ELF-1 (cell line): ENCODE measurements at places on chromosomes 13 and 19.
A peak's percentile ranks its signal among the peaks of the same experiment; 100 is the strongest.

DNA sequence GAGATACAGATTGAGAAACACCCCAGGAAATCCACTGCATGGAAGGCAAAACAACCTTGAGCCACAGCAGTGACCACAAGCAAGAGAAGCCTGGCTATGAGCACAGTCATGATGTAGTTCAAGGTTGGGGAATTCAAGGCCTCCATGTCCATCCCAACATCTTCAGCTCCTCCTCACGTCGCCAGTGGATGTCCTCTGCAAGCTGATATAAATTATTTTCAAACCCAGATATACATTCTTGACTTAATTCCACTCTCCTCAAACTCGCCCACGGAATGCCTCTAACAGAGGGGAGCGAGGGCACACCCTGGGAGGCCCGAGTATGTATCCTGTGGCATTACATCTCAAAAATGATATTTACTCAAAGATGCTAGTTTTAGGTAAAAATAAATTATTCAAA is 105.5 kb downstream of the SHISA2 start:
- DNase-seq = no peak

- DNase-seq = no peak
Observed at GRCh38 chr19:47209319-47210179, 21.4 kb downstream of the BBC3 start.

DNA sequence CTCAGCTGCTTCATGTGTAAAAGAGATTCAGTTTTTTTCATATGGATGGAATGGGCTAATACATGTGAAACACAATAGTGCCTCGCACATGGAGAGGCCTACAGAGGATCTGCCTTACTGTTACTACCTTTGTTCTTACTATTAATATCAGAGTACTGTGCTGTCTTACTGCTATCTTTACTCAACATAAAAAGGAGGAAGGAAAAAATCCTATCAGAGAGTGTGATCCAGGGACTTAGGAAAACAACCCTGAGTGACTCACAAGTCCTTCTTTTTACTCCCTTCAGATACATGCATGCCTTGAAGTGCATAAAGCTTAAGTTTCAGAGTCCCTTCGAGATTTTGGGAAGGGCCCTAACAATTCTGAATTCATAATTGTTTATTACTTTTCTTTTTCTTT is 136.8 kb downstream of the TBC1D4 start:
- no peak for DNase-seq

DNA sequence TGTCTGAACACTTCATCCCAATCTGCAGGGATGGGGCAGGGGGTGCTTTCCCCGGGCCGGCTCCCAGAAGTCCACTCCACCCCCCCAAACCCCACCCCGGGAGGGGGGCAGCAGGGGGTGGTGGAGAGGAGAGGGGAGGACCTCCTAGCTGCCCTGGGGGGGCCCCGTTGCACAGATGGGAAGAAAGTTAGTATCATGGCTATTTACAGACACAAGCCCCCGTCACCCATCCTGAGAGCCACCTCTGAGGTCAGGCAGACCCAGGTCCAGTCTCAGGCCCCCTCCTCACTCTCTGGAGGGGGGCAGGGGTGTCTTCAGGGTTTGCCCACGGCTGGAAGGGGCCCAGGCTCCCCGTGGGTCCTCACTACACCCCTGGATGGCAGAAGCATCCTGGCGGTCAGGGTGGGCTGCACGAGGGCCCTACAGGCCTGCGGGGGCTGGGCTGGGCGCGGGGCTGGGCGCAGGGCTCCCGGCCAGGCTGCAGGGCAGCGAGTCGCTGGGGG is 5.8 kb upstream of the REXO1 start:
- no peak for DNase-seq

GRCh38 chr13:75256922-75257321 is 225.0 kb downstream of the TBC1D4 start:
- DNase-seq = no peak

GRCh38 chr19:45508861-45509691 is 1.8 kb downstream of the VASP start:
- peak; percentile 60 for DNase-seq

GRCh38 chr13:40671956-40672764 is 5.7 kb upstream of the FOXO1 start:
- DNase-seq = no peak

DNA sequence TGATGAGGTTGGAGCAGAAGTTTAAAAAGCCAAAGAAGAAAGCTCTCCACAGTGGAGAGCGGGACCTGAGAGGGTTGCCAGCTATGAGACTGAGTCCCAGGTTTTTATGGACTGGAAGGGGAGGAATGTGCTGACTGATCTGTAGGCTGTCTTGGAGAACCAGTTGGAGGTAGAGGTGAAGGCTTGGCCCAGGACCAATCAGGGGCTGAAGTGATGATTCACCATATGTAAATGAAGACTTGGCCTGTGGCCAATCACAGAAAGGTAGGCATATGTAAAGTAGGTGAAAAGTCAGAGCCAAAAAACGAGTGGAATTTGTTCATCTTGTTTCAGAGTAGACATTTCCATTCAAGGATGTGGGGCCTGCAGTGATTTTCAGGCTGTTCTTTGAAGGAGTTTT is 17.5 kb upstream of the KBTBD6 start:
- DNase-seq = no peak

DNA sequence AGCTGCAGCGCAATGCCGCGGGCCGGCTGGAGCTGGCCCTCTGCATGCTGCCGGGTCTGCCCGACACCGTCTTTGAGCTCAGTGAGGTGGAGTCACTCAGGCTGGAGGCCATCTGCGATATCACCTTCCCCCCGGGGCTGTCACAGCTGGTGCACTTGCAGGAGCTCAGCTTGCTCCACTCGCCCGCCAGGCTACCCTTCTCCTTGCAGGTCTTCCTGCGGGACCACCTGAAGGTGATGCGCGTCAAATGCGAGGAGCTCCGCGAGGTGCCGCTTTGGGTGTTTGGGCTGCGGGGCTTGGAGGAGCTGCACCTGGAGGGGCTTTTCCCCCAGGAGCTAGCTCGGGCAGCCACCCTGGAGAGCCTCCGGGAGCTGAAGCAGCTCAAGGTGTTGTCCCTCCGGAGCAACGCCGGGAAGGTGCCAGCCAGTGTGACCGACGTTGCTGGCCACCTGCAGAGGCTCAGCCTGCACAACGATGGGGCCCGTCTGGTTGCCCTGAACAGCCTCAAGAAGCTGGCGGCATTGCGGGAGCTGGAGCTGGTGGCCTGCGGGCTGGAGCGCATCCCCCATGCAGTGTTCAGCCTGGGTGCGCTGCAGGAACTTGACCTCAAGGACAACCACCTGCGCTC is 3.8 kb upstream of the MAP2K7 start:
- DNase-seq = no peak

- peak; percentile 20 for DNase-seq
Observed at GRCh38 chr13:35621989-35622388, 145.5 kb upstream of the MAB21L1 start.

GRCh38 chr19:508204-509150 is 1.2 kb downstream of the TPGS1 start:
- DNase-seq = no peak

DNA sequence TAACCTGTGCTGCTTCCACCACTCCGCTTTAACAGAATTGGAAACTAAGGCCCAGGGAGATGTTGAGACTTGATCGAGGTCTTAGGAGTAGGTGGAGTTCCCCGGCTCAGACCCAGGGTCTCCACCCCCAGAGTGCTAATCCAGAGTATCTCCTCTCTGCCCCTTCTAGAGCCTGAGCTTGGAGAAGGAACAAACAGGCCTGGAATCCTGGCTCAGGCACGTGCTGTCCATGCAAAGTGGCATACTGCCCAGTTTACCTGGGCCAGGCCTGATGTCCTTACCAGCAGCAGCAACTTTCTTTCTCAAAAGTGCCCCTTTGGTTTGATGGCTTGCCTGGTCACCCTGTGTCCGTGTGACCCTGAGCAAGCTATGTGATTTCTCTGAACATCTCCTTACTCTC is 3.7 kb downstream of the SYNGR4 start:
- DNase-seq = no peak

GRCh38 chr13:108213946-108214345 is 1.4 kb downstream of the LIG4 start:
- DNase-seq = no peak

GRCh38 chr13:100611678-100612492 is 23.3 kb upstream of the GGACT start:
- no peak for DNase-seq

DNA sequence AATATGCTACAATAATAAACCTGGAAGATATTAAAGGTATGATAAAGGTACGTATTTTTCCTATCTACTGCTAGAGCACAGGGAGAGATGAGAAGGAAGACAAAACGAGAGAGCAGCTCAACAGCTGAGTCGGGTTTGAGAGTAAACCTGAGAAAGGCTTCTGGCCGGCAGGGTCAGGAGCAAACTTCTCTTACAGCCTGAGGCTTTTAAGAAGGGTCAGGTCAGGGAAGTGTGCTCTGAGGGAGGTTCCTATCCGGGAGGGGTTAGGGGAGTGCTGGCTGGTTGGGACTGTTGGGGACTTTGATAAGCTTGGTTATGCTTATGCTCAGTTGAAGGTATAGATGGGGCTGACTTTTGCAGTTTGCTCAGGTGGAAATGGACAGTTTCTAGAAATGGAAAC is 77.7 kb upstream of the PRR20A start:
- peak; percentile 25 for DNase-seq

DNA sequence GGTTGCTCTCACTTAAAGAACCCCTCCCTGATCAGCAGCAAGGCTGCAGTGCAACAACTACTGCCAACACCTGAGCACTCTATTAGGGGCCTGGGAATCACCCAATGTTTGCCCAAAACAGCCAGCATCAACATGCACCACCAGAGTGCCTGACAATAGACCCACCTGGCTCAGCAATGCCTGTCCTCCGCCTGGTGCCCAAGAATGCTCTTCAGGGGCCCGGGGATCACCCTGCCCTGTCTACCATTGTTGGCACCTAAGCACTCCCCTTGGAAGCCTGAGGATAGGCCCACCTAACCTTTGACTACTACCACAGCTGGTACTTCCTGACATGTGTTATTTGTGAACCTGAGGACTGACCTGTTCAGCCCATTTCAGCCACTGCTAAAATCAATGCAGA is 1363.1 kb upstream of the PRR20A start:
- no peak for DNase-seq

DNA sequence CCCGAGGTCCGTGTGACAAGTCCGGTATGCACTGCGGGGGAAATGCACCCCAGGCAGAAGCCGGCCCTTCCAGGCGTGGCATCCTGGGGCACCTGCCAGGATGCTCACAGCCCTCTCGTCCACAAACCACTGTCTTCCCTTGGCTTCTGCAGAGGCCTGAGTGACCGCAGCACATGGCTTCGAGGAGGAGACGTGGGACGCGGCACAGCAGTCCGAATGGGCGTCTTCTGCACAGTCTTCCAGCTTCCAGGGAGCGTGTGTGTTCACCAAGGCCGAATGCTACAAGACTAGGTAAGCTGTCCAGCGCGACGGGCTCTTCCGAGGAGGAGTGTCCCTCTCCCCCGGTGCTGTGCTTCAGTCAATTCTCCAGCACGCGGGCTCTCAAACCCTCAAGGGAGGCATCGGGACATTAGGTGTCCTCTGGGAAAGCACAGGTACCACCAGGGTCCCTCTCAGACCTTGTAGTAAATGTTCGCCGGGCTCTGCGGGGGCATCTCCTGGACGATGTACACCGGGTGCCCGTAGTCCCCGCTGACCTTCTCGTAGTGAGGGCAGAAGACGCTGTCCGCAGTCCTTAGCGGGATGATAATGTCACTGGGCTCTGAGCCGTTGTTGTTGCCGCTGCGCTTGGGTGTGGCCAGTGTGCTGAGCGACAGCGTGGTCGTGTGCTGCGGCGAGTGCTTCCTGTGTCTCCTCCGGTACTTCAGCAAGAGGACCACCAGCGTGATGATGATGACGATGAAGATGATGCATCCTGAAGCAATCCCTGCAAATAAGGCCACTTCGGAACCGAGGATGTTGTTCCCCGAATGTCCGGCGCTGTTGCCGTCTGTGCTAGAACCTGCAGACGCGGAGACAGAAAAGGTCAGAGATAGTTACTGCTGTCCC is 42.6 kb downstream of the EFNB2 start:
- DNase-seq = no peak

DNA sequence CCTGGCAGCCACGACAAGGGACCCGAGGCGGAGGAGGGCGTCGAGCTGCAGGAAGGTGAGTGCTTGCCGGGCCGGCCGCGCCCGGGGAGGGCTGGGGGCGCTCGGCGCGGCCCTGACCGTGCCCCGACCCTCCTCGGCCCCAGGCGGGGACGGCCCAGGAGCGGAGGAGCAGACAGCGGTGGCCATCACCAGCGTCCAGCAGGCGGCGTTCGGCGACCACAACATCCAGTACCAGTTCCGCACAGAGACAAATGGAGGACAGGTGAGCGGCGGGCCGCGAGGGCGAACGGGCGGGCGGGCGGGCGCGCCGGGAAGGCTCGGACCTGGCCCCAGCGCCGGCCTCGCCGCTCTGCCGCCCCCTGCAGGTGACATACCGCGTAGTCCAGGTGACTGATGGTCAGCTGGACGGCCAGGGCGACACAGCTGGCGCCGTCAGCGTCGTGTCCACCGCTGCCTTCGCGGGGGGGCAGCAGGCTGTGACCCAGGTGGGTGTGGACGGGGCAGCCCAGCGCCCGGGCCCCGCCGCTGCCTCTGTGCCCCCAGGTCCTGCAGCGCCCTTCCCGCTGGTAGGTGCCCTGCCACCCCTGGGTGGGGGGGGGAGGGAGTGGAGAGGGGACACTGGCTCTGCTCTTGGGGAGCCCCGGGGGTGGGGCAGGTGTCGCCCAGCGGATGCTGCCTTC is 816 bp downstream of the USF2 start:
- peak; percentile 94 for DNase-seq

DNA sequence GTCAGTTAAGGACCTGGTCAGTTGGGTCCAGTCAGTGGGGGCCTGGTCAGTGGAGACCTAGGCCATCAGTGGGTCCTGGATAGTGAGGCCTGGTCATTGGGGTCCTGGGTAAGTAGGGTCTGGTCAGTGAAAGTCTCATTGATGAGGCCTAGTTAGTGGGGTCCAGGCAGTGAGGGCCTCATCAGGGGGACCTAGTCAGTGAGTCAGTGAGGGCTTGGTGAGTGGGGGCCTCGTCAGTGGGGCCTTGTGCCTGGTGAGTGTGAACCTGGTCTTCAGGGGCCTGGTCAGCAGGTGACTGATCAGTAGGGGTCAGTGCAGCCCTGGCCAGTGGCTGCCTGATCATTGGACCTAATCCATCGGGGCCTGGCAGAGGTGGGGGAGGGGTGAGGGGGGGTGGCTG is 42.6 kb upstream of the TPM4 start:
- no peak for DNase-seq

- no peak for DNase-seq
Observed at GRCh38 chr13:46675016-46675415, 121.9 kb downstream of the ESD start.

GRCh38 chr19:19071897-19072296 is 8.1 kb downstream of the SLC25A42 start:
- DNase-seq = no peak

- no peak for DNase-seq
Observed at GRCh38 chr19:40013991-40014390, 17.1 kb downstream of the ZNF546 start.

- peak; percentile 61 for DNase-seq
Observed at GRCh38 chr13:110340812-110341444, 33.8 kb downstream of the COL4A2 start.

GRCh38 chr19:27744926-27745768 is 1467.8 kb downstream of the UQCRFS1 start:
- DNase-seq = no peak

GRCh38 chr19:57599377-57599760 is 316 bp upstream of the ZNF530 start:
- no peak for DNase-seq
